Activated CD4-positive, alpha-beta T cell treated with anti-CD3 and anti-CD28 coated beads, Interleukin-2, amount 50 U/mL, for 24 hours (primary cell): ENCODE measurements at places on chromosomes 6 and 20.

DNA sequence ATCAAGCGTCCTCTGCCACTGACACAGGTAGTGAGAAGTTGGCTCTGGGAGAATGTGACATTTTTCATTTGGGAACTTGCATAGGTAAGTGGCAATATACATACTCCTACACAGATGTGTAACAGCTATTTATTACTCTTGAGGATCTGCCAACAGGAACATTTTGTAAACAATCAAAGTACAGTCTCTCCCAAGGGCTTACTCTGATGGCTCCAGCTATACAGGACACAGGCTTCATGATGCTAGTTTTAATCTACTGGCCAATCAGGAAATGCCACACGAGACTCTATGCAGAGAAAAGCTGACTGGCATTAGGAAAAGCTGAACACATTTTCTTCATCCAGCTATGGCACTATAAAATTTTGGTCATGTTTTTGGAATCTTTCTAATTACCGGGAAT, 57.8 kb downstream of the POPDC3 start:
- DNase-seq: no peak

- DNase-seq: no peak
These were observed 526.0 kb downstream of the EPM2A start for GRCh38 chr6:145209272-145209671.

GRCh38 chr6:14270142-14270893, 152.7 kb downstream of the CD83 start:
- no peak for DNase-seq

GRCh38 chr20:10381477-10381876, 52.5 kb downstream of the MKKS start:
- DNase-seq: no peak

DNA sequence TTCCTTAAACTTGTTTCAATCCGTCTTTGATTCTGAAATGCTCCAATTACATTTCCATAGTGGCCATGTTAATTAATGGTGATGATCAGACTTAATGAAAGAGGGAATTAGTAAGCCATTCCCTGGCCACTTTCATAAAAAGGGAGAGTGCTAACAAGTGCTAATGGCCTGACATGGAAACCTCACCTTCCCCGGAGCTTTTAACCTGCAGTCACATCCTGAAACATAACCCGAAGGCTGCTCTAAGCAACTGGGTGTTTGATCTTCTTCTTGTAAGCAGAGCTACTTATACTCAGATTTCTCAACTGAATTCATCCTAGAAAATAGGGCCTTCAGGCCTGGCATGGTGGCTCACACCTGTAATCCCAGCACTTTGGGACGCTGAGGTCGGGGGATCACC, 67.1 kb upstream of the ZMYND8 start:
- DNase-seq: no peak
